ENCODE measurements at places on chromosomes 16 and 17.

GRCh38 chr16:50323335-50324011, 45.3 kb downstream of the BRD7 start:
- DNase-seq: no peak

- DNase-seq: no peak
These were observed 31.5 kb downstream of the CDK5RAP3 start for GRCh38 chr17:48002266-48002915.

GRCh38 chr17:19003543-19004420, 782 bp downstream of the FAM83G start:
- no peak for DNase-seq

DNA sequence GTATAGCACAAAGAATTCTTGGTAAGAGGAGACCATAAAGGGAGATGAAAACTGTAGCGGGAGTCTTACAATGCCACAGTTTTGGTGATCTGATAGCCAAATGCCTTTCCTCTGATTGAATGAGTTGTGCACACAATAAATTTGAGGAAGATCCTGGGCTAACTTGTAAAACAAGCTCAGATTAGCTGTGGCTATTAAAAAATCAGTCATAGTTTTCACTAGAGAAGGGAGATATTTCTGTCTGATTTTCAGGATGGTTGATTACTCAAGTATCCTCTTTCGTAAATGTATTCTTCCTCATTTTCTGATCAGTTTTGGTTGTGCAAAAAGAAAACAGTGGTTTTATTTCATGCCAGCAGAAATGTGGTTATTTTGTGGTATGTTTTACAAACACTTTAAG, 9.1 kb upstream of the METTL9 start:
- no peak for DNase-seq

GRCh38 chr16:81238296-81239011, at the start of gene BCO1:
TSS of gene BCO1 (plus strand) at chr16:81238689. CDS start at chr16:81238909, 220 bp downstream.
- DNase-seq: no peak

DNA sequence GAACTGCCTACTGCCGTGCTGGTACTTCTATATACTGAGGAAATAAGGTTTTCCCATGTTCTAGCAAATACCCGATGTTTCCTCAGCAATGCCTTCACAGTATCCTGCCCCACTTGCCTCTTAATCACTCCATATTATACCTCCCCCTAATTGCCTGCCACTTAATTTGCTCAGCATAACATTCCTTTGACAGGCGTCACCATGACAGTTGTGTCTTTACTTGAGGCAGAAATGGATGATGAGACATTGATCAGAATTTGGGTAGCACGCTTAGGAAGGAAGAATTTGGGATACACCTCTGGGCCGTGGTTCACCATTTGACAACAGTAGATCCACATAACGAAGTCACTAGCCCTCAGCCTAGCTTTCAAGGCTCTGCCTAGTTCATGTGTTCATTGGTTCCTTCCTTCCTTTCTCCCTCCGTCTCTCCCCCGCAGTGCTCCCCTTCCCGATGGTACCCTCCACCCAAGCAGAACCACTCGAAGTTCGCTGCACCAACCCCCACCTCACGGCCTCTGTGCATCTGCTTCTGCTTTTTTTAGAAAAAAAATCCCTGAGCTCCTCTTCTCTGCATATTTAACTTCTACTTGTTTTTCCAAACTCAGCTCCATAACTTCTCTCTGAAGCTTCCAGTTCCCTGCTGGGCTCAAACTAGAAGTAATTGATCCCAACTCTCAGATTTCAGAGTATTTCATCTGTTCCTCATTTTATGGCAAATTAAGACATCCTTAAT, 19.4 kb downstream of the IQCK start:
- no peak for DNase-seq

DNA sequence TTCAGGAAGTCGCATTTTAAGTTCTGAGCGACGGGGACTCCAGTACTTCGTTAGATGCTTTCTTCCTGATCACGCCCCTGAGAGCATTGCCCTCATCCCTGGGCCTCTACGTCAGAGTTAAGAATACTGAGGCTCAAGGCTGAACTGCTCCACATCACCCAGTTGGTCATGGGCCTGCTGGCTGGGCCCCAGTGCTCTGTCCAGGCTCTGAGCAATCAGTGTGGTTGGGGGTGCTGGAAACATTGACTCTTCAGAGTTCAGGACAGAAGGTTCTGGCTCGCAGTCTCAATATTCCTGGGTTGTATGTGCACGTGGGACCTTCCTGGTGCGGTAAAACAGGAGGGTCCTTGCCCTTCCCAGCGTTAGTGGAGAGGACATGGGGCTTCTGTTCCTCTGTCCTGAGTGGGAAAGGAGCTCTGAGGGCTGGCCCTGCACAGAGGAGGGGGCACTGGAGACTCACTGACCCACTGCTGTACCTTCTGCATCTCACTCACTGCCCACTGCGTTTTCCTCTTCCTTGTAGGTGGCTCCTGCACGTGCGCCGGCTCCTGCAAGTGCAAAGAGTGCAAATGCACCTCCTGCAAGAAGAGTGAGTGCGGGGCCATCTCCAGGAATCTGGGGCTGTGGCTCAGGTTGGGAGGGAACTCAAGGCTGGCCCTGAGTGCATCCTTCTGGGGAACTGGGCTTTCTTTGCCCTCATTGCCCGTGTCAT, 518 bp downstream of the MT1E start:
- no peak for DNase-seq

DNA sequence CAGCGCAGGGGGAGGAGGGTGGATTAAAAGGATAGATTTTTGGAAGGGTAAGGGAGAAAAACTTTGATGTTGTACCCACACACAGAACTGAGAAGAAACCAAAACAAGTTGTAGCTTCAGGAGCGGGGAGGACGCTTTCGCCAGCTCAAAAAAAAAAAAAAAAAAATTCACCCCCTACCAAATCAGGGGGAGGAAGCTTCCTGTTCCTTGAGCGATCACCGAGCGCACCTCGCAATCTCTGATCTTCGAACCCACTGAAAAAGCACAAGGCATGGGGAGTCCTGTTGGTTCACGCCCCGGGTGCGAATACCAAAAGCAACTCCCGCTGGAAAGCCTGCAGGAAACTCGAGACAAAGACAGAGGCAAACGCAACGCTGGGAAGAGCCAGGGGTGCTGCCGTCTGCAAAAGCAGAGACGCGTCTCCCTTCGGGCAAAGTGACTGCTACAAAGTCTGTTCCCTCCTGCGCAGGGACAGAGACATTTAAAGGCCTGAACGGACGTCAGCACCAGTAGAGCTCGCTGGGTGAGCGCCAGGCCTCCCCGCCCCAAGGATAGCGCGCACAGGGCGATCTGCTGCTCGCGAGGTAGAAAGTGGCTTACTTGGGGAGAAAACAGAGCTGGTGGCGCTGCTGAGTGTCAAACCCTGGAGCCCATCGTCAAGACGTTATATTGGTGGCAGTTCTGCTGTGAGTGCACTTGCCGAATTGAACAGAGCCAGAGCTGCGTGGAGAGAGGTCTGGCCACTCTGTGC, 190.4 kb downstream of the USP22 start:
- no peak for DNase-seq

GRCh38 chr16:2404099-2404498, 25.1 kb upstream of the CCNF start:
- no peak for DNase-seq

GRCh38 chr17:2253362-2253761, 50.2 kb downstream of the SMG6 start:
- no peak for DNase-seq

- DNase-seq: no peak
These were observed at the start of gene TNK1 for GRCh38 chr17:7380855-7381683. TSS of gene TNK1 (plus strand) at chr17:7381089. CDS start at chr17:7382927, 1,838 bp downstream.

- DNase-seq: no peak
These were observed 399.2 kb downstream of the CNTNAP4 start for GRCh38 chr16:76676356-76676755.

- no peak for DNase-seq
These were observed 194.9 kb upstream of the RBFOX1 start for GRCh38 chr16:7137560-7138330.

GRCh38 chr16:10906914-10907756, 30.1 kb downstream of the CIITA start:
- DNase-seq: no peak

GRCh38 chr17:28978356-28978964, 27.1 kb upstream of the PHF12 start:
- DNase-seq: no peak

DNA sequence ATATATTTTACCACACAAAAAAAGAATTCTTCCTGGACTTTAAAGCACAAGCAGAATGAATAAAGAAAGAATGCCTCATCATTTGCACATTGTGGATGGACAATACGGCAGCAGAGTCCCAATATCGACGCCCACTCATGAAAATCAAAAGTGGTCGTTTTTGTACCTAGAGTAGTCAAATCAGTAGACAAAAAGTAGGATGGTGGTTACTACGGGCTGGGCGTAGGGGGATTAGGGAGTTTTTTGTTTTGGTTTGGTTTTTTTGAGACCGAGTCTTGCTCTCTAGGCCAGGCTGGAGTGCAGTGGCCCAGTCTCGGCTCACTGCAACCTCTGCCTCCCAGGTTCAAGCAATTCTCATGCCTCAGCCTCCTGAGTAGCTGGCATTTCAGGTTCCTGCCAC, 8.6 kb upstream of the CENPV start:
- DNase-seq: no peak

Data from NCI-H1417 treated with DMSO at 0.1 percent for 48 hours (cell line).